ENCODE measurements at places on chromosomes 11 and 22.

- no peak for DNase-seq
These were observed 47.2 kb downstream of the POLD3 start for GRCh38 chr11:74639533-74639932.

DNA sequence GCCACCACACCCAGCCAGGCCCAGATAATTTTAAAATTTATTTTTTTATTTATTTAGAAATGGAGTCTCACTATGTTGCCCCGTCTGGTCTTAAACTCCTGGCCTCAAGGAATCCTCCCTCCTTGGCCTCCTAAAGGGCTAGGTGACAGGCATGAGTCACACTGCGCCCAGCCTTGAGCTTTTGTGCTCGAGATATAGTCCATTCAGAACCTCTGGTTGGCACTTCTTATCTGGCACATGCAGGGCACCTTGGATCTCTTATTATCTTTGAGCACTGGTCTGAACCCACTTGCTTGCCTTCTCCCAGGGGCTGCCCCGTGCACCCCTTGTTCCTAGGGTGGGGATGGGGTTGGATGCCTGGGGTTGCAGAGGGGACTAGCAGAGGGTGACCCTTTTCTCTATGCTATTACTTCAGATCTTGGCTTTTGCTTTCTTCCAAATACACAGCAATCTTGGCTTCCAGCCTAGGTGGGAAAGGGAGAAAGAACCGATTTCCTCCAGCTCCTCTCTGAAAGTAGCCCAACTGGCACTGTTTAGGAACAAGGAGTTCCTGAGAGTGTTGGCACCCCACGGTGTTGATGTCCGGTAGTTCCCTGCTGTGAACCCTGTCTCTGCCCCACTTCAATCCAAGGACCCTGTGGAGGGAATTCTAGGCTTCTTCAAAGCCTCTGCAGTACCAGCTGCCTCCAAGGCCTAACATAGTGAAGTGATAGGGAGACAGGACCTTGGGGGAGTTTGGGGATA is 1.3 kb upstream of the SLC3A2 start:
- DNase-seq, result no peak

DNA sequence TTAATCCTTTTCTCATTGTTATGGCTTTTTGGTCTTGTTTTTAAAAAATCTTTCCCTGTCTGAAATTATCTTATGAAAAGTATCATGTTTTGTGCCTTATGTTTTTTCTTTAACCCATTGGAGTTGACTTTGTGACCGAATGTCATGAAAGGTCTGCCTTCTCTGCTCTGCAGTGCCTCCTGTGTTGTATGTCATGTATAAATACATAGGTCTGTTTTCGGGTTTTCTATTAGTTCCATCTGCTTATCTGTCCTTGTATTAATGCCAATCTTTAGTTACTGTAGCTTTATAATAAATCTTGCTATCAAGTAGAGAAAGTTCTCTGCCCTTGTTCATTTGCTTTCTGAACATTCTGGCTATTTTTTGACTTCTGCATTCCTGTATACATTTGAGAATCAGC is 73.0 kb downstream of the ZBTB44 start:
- no peak for DNase-seq

GRCh38 chr11:41498726-41499125 is 39.3 kb upstream of the LRRC4C start:
- DNase-seq, result no peak

DNA sequence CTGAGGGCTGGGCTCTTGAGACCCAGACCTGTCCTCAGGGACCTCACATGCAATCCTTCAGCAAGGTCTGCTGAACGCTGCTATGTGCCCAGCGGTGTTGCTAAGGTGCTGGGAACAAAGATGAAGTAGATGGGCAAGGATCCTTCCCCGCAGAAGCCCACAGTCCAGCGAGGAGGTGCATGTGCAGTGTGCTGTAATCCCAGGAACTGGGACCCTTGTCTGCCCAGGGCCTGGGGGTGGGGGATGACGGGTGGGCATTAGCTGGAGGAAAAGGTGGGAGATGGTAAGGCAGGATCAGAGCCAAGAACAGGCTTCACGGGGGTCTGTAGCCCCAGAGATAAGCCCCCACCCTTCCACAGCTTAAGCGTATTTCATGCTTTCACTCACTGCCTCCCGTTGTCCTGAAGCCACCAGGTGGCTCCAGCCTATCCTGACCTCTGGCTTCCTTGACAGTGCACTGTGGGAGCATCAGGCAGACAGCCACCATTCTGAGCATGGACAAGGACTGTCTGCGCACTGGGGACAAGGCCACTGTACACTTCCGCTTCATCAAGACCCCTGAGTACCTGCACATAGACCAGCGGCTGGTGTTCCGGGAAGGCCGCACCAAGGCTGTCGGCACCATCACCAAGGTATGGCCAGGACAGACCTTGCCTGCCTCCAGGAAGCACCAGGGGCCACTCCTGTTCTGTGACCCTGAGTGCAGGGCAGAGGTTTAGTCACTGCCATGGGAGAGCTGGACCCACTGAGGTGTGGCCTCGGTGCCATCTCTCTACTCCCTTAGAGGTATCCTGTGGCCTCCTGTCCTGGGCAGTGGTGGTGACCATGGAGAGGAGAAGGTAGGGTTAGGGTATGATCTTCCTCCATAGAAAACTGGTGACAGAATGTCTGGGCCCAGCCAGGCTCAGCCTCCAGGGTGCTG is 22.0 kb downstream of the GTPBP1 start:
- no peak for DNase-seq

GRCh38 chr11:8871171-8871775 is 39.7 kb upstream of the AKIP1 start:
- no peak for DNase-seq

- DNase-seq, result no peak
These were observed 1.3 kb downstream of the SLC39A13 start for GRCh38 chr11:47409440-47410369.

DNA sequence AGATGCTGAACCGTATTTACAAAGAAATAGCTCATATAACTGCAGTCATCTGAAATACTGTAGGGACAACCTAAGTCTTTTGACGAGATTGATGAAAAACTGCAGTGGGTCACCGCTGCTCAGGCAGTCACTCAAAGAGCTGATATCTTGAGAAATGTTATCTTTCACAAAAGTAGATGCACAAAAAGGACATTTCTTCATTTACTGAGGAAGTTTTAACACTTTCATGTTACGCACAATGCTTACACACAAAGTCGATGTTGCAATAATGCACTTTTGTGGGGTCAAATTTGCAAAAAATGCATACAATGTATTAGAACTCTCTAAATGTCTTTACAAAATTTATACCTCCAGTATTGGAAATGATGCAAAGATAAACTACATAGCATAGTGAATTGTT is 16.2 kb upstream of the OR10V1 start:
- DNase-seq, result no peak

DNA sequence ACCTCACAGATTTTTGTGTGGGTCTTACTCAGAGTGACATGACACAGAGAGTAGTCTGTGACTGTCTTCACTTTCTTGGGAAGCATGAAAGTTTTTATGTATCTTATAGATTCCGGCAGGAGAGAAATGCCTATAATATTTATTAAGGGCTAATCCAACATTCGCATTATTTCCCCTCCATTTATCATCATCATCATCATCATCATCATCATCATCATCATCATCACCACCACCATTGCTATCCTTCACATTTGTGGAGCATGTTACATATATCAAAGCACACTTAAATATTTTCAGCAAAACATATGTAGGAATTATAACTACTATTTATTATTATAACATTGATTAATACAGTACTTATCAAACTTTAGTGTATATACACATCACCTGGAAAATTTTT is 66.2 kb downstream of the GAS2 start:
- no peak for DNase-seq

- no peak for DNase-seq
These were observed 87.7 kb upstream of the BIRC3 start for GRCh38 chr11:102229510-102230123.

DNA sequence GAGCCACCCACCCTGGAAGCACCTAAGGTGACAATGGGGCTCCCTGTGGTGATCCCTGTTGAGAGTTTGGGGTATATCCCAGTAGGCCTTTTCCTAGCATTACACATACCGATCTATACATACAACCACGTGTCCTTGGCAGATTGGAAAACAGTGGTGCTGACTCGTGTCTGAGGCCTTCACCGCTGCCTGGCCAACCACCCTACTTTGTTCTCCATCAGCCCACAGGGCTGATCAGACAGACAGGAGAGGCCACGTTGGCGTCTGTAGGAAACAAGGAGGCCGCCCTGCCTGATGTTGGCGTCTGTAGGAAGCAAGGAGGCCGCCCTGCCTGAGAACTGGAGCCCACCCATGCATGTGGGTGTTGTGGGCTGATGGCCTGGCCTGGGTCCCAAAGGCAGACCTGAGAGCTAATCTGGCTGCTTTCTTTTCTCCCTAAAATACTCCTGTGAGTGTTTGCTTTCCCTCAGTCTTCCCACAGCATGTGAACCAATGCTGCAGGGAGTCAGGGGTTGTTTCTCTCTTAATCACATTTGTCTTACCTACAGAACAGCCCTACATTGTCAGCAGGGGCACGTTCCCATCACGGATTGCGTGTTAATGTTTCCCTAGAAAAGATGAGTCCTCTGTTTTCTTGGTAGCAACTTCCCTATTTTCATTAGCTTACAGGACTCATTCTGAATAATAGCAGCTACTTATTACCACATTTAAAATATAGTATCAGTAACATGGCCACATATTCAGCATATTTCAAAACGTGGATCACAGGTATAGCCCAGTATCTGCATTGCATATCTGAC is 57.2 kb downstream of the SBF1 start:
- no peak for DNase-seq

DNA sequence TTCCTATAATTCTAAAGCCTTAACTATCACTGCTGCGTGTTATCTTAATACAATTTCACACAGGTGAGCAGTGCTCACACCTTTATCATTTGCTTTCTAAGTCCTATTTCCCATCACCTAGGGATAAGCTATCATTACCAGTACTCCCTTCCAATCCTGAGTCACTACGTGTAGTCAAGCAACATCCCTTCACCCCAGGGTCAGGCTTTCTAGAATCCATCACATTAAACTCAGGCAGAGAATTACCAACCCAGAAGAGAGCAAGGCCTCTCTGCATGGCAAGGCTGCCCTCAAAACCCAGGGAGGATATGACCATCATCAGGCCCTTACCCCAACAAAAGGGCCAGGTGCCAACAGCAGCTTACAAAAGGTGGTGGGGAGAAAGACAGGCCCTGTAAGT is 9.8 kb downstream of the PACSIN2 start:
- no peak for DNase-seq

DNA sequence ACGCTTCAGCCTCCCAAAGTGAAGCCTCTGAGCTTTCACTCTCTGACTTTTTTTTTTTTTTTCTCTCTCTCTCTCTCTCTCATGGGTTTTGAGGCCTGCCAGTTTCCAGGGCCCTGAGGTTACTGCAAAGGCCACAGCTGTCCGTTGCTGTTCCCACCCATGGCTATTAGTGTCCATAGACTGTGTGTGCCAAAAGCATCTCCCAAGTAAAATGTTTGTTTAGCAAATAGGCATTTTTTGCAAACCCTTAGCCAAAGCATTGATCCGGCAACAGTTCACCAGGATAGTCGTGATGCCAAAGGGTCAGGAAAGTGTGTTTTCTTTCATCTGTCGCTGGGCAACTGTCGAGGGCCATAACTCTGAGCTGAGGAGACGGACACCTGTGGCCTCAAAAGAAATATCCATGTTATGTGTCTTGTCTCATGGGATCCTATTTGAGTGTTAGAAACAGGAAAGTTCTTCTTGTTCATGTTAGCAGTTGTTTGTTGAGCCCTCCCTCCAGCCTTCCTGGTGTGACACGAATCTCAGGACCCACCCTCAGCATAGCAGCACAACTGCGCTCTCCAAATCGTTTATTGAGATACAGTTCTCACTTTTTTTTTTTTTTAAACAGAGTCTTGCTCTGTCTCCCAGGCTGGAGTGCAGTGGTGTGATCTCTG is 18.4 kb downstream of the FADS2 start:
- no peak for DNase-seq

DNA sequence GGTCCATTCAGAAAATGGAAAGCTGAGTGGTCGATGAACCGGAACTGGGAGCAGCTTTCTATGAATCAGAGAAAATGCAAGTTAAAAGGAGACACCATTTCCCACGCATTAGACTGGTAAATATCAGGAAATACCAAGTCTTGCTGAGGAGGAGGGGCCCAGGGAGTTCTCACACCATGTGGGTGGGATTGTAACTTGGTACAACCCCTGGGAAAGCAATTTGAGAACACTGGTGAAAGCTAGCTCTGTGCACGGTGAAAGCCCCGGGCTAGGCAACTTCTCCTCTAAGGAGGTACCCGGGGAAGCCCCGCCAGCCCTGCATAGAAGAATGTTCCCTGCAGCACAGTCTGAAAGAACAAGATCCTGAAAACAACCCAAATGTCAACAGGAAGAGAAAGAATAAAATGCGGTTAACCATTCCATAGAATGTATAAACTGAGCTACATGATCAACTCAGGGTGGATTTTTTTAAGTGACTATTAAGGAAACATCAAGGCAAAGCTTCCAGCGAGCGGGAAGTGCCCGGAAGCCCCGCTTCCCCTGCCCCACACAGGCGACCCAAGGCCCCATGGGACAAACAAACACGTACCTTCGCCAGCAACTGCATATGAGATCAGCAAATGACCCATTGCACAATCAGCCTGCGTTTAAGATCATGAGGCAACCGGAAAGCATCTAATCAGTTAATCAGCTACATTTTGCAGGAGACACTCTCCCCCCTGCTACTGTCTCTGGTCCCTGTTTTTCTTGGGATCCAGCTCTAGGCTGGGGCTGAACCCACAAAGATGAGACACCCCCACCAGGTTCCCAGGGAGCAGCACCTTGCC is 11.3 kb downstream of the SHANK2 start:
- no peak for DNase-seq

DNA sequence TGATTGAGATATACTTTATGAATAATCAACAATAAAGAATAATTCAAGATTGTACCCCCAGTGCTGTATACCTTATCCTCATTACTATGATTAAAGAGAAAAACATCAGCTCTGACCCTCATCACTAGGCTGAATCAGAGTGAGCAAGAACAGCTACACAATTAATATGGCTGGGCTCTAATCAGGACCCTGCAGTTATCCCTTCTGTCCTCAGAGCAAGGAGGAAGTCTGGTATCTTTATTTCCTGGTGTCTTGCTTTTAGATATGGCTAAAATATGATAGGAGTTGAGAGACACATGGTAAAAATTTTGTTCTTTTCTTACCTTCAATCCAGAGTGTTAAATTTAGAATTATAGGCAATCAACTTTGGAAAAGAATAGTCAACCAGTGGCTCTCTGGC is 28.6 kb upstream of the GAB2 start:
- DNase-seq, result no peak

- DNase-seq, result no peak
These were observed 96.7 kb upstream of the CD44 start for GRCh38 chr11:35042224-35042623.

GRCh38 chr11:92667486-92668152 is 301.8 kb upstream of the MTNR1B start:
- no peak for DNase-seq

- peak; percentile 37 for DNase-seq
These were observed 43.4 kb upstream of the SC5D start for GRCh38 chr11:121249039-121249663.

DNA sequence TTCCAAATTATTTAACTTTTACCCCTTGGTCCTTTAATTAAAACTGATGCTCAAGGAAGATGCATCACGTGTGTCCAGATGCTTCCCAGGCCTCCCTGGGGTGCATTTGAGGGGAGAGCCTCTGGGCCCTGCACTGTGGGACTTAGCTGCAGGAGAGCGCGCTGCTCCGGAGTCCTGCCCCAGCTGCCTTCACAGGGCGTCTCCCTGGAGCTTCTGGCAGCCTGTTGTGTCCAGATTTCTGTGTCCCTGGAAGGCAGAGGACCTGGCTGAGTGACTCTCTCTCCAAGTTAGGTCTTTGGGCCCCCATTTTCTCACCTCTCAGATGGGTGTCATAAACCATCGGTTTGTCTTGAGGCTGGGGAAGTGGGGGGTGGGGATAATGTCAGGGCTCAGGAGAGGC is 3.0 kb downstream of the ARHGAP8 start:
- no peak for DNase-seq

GRCh38 chr11:65452806-65453490 is 30.4 kb downstream of the NEAT1 start:
- DNase-seq, result no peak
